ENCODE measurements at places on chromosomes 1 and 21.

DNA sequence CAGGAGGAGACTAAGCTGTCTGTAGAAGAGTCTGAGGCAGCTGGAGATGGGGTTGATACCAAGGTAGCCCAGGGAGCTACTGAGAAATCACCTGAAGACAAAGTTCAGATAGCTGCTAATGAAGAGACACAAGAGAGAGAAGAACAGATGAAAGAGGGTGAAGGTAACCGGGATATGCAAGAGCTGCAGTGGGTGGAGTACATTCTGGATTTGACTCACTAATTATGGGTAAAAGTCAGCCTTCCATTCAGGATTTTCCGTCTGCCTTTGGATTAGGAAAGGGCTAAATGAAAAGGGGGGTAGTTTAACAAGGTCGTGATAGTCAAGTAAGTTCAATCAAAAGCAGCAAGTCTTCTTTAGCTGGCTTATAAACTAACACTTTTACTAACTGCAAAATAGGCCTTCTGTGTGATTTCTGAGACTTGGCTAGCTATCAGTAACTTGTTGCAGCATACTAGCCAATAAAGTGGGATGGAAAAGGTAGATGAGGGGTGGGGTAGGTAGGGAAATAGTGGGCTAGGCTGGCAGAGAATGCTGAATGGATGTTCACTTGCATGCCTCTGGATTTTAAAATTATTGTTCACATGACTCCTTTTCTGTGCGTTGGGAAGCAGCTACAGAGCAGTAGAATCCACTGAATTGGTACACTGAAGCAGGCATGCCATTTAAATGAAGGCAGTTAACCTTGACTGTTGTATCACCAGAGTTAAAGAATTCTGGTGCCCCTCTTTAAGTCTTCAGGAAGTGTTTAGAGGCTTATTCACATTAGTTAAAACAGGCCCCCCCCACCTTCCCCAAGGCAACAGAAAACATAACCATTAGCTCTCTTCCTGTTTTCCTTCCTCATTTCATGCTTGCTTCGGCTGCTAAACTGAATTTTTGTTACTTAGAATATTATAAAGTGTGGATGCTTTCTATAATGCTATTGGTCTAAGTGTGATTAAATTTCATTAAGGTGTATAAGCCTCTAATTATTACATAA is 15.4 kb downstream of the CCDC17 start:
- no peak for DNase-seq

- DNase-seq, result peak; percentile 94
Measured at GRCh38 chr1:3668585-3669300, 16.4 kb downstream of the TP73 start.

DNA sequence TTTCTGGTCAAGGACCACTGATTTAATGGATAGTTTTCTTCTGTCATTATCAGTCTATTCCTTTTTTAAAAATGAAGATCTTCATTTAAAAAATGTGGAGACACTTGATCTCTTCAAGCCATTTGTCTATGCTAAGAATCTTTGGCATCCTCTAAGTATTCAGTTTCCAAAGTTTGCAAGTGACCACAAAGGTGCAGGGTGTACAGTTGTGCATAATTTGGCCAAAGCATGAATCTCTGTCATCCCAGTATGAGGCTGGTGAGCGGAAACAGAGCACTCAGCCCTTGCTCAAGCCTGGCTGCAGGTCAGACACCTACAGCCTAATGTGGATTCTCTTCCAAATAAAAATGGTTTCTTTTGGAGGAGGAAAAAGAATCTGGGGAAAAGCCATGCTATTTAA is 19.8 kb downstream of the PARP1 start:
- DNase-seq, result no peak

- no peak for DNase-seq
Measured at GRCh38 chr1:81678779-81679178, 122.0 kb upstream of the ADGRL2 start.

DNA sequence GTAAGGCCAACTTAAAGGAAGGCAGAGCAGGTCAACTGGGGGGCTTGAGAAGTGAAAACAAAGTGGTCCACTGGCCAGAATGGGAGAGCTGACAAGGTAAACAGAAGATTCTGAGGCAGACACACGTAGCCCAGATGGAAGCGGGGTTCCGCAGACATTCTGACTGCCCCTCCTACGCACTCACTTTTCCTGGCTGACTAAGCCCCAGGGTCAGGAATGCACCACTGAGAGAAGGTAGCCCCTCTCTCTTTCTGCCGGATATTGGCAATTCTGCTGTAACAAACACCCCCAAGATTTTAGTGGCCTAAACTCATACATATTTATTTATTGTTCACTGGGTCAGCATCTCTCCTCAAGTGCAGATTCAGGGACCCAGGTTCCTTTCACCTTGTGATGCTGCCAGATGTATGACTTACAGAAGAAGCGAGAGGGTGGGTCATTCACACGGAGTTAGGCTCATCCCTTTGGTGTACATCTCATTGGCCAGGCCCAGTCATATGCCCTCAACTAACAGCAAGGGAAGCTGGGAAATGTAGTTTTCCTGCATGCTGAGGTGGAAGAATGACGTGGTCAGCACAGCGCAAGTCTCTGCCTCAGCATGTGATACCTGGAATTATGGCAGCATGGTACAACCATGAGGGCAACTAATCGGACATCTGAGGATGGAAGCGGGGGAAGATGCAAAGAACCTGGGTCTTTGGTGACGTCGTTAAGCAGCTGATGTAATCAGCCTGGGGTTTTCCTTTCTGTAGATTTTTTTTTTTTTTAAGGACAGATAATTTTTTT is 43.4 kb upstream of the MRPS6 start:
- no peak for DNase-seq

All from HuH-7.5 (cell line).